ENCODE measurements at places on chromosomes 3 and 15.

DNA sequence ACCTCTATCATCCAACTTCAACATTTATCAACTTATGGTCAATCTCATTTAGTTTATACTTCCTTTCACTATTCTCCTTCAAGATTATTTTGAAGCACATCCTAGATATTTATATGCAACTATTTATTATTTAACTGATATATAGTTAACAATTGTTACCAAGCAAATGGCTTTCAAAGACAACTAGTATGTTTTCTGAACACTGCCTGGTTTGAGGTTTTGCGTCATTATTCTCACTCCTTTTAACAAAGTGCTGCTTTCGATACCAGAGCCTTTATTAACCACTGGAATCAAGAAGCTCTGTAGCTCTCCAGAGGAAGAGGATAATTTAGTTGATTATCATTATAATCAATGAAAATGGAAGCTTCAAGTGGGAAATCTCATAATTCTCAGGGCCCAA lies 19.6 kb downstream of the ZIC1 start:
- no peak for DNase-seq

GRCh38 chr3:142243134-142243533 lies 17.7 kb upstream of the GK5 start:
- no peak for DNase-seq

GRCh38 chr3:43181202-43181821 lies 75.4 kb upstream of the POMGNT2 start:
- DNase-seq = peak; percentile 47

GRCh38 chr3:124832782-124833709 lies 54.1 kb downstream of the ITGB5 start:
- DNase-seq = no peak

GRCh38 chr15:101233651-101234280 lies 18.1 kb downstream of the CHSY1 start:
- no peak for DNase-seq

DNA sequence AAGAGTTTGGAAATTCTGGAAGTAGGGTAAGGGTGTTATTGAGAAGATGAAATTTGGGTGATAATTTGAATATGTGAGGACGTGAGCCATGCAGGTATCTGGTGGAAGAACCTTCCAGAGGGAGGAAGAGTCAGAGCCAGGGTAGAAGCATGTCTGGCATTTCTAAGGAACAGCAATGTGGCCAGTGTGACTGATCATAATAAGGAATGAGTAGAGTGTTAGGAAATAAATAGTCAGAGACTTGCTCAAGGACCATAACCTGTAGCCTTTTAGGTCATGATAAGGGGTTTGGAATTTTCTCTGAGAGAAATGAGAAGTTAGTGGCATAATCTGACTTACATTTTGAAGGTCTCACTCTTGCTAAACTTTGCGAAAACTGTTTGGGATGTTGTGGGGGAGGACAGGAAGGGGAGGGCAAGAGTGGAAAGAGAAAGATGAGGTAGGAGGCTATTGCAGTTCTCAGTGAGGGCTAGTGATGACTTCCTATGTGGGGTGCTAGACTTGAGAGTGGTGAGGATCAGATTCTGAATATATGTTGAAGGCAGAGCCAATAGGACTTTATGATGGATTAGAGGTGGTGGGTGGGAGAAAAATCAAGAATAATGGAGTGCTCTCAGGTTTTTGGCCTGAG lies 568.3 kb downstream of the AGBL1 start:
- no peak for DNase-seq

DNA sequence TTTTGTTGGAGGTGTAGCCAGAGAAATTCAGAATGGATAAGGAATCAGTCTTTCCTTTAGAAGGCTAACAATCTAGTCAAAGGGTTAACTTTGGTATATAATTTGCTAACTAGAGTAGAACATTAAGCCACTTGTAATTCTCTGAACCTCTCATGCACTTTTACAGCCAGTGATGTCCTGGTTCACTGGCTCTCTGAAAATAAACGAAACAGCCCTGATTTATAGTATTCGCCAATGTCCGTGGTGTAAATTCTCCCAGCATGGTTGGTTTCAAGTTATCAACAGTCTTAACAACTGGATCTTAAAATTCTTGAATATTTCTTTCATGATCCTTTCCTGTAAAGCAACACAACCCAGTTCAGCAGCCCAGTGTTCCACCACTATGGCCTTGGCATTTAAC lies 500.4 kb upstream of the CDIN1 start:
- no peak for DNase-seq

- no peak for DNase-seq
Observed at GRCh38 chr3:77096966-77097890, 57.3 kb downstream of the ROBO2 start.

GRCh38 chr3:1855841-1856240 lies 242.8 kb upstream of the CNTN4 start:
- DNase-seq = no peak

GRCh38 chr3:104909198-104909597 lies 457.5 kb upstream of the ALCAM start:
- DNase-seq = no peak

GRCh38 chr3:52609316-52609815 lies 73.0 kb downstream of the UQCC5 start:
- no peak for DNase-seq

- no peak for DNase-seq
Observed at GRCh38 chr3:192747145-192747544, 19.8 kb upstream of the FGF12 start.

- DNase-seq = no peak
Observed at GRCh38 chr3:33441225-33441976, 1.2 kb upstream of the UBP1 start.

DNA sequence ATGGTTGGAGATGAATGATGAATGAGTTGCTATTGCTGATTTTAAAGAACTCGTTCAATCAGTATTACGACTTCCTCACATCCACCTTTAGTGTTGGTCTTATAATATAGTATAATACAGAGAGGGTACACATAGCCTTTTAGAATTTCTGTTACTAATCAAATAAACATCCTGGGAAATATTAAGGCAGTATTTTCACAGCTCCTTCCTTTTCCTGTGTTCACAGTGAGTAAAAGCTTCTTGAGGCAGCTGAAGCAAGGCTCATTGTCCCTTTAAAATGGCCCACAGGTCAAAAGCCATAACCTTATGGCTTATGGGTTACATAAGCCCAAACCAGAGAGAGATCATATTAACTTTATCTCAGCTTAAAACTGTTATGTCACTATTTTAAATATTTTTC lies 1.3 kb upstream of the BTLA start:
- DNase-seq = no peak

GRCh38 chr15:36632226-36632625 lies 52.8 kb downstream of the CDIN1 start:
- no peak for DNase-seq

- no peak for DNase-seq
Observed at GRCh38 chr3:62113092-62113491, 260.3 kb downstream of the FEZF2 start.

- no peak for DNase-seq
Observed at GRCh38 chr3:9020426-9020825, 57.2 kb upstream of the RAD18 start.

- no peak for DNase-seq
Observed at GRCh38 chr3:167203062-167203461, 177.0 kb downstream of the ZBBX start.

GRCh38 chr3:26621906-26622620 lies 509 bp upstream of the LRRC3B start:
- no peak for DNase-seq

GRCh38 chr3:100506355-100506754 lies 13.9 kb downstream of the TMEM45A start:
- no peak for DNase-seq

GRCh38 chr15:71334434-71334833 lies 219.2 kb downstream of the THSD4 start:
- no peak for DNase-seq

GRCh38 chr3:43515970-43516635 lies 105.7 kb downstream of the ANO10 start:
- DNase-seq = no peak

DNA sequence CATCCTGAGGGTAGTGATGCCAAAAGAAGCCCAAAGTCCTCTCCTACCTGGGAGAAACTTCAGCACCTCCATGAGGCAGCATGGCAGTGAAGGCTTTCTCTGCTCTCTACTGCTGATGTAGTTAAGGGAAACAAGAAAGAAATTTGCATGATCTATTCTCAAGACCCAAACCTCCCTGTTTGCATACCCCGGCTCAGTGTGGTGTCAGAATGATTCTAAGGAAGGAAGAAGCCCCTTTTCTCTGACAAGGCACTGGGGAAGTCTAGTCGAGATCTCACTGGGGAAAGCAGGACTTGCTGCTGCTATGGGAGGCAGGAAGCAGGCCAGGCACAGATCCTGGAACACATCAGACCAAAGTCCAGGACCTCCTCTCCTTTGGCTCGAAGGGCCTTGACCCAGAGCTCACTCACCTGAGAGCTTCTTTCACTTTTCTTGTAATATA lies 89.4 kb upstream of the ICE2 start:
- no peak for DNase-seq

GRCh38 chr3:25817107-25817506 lies 27.2 kb downstream of the OXSM start:
- no peak for DNase-seq

DNA sequence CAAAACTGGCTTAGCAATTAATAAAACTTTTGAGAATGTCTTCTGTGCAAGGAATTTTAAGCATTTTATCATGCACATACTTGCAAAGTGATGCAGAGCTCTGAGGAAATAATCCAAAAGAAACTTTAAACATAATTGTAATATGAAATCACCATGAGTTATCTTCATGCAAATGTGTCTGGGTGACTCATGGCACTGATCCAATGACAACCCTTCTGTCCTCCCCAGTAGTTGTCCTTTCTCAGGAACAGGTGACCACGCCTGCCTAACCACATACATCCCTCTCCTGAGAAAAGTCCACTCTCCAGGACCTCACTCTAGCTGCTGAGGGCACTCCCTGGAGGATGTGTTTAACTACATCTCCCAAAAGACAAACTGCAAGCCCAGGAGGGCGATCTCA lies 530.6 kb upstream of the IL12A start:
- no peak for DNase-seq

- no peak for DNase-seq
Observed at GRCh38 chr3:31988271-31988670, 6.7 kb downstream of the ZNF860 start.

DNA sequence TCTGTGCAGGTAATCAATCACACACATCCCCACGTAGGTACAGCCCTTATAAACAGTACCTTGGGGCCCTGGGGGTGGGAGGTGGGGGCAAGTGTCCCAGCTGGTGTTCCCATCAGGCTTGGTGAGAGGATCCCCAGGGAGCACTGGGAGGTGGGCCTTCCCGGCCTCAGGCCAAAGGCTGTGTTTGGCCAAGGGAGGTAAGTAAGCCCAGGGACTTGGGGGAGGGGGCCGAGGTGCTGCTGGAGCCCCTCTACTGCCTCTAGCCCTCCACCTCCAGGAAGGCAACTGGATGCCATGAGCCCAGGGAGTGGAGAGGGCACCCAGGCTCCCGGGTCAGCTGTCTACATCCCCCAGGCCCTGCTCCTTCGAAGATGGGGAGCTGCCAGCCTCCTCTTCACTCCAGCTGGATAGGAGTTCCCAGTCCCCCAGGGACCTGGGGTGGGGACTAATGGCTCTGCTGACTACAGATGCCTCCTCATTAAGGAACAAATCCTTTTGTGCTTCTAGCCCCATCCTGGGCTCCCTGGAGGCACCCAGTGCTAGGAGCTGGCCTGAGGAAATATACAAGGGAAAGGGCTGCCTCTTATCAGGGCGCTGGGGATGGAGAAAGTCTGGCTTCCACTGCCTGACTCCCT lies 33.1 kb downstream of the RNU5B-1 start:
- DNase-seq = no peak

DNA sequence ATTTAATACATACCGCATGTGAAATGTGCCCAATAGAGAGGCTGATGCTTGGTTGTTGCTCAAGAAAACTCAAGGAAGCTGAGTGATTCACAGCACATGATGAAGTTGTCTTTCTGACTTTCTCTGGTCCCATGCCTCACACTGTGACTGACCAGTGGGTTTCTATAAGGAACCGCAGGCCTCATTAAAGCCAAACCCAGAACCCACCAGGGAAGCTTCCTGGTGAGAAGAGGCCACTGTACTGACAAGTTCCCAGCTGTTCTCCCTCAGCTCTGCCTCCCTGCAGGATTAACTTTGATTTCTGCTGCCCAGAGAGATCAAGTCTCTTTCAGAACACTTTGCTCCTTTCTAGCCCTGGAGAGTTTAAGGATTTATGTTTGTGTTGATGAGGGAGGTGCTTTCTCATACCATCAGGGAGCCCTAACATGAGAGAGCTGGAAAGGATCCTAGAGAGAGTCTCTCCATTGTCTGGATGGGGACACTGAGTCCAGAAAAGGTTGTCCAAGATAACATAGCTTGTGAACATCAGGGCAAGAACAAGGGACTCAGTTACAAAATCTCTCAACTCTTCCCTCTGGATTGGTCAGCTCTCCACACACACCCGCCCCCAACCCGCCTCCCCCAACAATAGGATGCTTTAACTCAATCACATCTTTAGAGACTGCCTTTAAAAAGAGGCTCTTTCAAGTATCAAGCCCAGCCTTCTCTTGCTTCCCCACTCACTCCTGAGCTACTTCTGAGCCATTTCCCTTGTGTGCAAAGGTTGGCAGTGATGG lies 303.2 kb upstream of the TLE3 start:
- DNase-seq = no peak

DNA sequence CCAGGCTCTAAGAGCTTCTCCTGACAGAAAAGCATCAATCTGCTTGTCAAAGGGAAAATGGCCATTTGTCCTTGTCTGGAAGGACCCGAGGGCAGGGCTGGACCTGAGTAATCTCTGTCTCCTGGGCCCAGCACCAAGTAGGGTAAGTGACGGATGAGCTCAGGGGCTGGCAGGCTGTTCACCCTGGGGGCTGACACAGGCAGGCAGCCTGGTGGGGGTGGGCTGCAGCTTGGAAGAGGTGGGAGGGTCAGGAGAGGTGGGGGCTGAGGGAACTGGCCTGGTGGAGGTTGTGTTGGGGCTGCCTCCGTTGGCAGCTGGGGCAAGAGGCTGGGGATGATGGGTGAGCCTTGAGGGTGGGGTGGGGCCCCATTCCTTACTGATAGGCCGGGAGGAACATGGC lies 42.3 kb upstream of the ADPGK start:
- no peak for DNase-seq

- no peak for DNase-seq
Observed at GRCh38 chr3:56196700-56197099, 271.6 kb downstream of the ERC2 start.

GRCh38 chr15:58267051-58267450 lies 128.9 kb downstream of the AQP9 start:
- no peak for DNase-seq

GRCh38 chr3:30140356-30141075 lies 465.9 kb upstream of the TGFBR2 start:
- DNase-seq = no peak

GRCh38 chr3:121943431-121943830 lies 49.2 kb downstream of the SLC15A2 start:
- DNase-seq = no peak

DNA sequence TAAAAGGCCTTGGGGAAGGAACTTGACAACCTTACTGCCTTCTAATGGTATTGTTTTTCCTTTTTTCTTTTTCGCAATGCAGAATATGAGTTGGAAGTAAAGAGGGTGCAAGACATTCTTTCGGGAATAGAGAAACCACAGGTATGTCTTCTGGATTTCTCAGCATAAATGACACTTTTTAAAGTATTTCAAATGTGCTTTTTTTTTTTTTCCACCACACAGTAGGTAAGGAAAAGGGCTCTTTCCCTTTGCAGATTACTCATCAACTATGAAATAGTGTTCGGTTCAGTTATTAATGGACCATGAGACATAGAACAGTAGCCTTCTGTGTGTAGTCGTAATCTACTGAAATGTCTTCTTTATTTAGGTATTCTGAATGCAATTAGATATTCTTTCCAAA lies 162.4 kb downstream of the GHSR start:
- DNase-seq = no peak
